Kasumi-1 (cell line): ENCODE measurements at places on chromosomes 16 and 17.

GRCh38 chr16:78607022-78607421 lies 507.6 kb downstream of the WWOX start:
- no peak for DNase-seq

DNA sequence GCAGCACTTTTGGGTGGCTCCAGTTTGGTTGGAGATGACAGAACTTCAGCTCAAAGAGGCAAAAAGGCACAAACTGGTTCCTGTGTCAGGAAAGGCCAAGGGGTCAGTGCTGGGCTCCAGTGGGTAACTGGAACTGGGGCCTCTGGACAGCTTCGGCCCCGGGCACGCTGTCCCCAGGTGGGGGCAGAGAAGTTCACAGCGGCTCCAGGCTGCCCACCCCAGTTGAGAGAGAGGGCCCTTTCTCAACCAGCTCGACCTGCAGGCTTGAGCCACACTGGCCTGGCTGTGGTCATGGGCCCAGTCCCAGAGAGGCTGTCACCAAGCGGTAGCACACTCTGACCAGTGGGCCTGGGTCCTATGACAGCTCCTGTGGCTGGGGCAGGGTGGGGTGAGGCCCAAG lies 24.5 kb downstream of the ADCY7 start:
- no peak for DNase-seq

DNA sequence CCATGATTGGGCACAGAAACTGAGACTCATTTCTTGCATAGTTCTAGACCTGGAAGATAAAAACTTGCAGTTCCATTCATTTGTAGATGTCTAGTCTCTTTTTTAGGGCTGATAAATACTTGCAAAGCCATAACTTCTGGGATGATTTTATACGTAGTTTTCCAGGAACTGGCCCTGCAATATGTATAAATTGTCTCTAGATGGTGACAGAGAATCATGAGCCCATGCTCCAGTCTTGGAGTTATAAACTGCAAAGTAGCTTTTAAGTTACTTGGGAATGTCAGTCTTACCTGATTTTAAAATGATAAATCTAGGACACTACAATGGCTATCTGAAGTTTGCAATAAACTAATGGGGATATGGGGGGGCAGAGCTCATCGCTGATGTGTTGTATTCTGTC lies 3.0 kb upstream of the ADAMTS18 start:
- DNase-seq = no peak

GRCh38 chr17:77332981-77333685 lies 192.4 kb downstream of the SEC14L1 start:
- DNase-seq = no peak

- DNase-seq = no peak
Observed at GRCh38 chr17:27914382-27914781, 21.2 kb upstream of the LYRM9 start.

DNA sequence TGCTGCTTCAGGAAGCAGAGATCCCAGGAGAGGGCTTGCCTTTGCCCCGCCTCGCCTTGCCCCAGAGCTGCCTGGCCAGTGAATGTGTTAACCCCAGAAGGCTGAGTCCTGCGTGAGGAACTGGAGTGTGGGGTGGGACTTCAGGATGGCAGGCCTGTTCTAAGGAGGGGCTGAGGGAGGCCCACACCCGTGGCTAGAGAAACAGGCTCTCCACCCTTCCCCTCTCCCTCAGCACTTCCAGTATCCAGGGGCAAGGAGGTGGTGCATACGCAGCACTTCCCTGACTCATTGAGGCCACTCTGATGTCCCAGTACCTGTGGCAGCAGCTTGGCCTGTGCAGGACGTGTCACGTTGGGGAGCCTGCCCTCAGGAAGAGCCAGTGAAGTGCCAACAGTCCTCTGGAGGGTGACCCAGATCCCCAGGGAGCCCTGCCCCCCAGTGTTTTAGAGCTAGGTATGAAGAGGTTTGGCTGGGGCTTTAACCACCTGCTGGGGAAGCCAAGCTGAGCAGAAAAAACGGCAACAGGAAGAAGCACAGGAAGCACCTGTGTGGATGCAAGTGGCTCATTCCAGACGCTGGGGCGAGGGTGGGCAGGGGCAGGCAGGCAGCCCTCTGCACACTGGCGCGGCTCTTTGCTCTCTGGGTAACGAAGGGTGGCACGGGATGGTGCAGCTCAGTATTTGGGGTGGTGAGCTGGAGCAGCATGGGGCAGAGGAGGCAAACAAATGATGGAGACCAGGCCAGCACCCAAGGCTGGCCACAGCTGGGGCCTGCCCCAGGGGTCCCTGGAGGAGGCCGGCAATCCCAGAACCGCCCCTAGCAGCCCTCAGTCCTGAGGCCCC lies 14.7 kb upstream of the CTCF start:
- peak; percentile 71 for DNase-seq

GRCh38 chr16:17276010-17276530 lies 194.7 kb downstream of the XYLT1 start:
- no peak for DNase-seq

GRCh38 chr17:27558842-27559505 lies 72.0 kb upstream of the LGALS9 start:
- DNase-seq = no peak

DNA sequence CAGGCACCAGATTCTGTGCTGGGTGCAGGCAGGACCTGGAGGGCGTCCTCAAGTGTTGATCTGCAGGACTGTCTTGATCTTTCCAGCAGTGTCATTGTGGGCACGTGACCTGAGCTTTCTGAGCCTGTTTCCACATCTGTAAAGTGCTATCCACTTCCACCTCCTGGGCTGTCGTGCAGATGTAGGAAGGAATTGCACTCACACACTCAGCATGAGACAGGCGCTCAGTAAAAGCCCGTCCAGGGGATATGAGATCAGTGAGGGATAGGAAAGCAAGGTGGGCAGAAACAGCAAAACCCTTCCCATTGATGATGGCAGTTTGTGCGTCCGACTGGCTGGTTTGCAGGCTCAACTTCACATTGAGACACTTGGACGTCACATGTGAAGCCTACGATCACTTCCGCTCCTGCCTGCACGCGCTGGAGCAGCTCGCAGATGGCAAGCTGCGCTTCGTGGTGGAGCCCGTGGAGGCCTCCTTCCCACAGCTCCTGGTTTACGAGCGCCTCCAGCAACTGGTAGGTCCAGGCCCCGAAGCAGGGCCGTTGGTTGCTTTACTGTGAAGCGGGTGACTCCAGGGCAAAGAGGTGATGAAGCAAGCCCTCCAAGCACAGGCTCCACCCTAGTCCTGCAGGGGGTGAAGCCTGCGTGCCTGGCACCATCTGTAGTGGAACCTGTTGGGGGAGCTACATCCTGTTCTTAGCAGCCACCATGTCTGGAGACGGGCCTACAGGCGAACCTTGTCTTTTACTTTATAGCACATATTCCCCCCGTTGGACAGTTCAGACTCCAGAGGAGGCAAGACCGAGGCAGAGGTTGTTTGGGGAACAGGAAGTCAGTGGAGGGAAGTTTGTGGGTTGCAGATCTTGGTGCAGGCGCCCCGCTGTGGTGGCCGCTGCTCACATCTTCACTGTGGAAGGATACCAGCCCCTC lies 23.0 kb downstream of the METTL22 start:
- DNase-seq = peak; percentile 66

- DNase-seq = no peak
Observed at GRCh38 chr16:77330332-77331042, 104.3 kb downstream of the ADAMTS18 start.

- DNase-seq = no peak
Observed at GRCh38 chr17:73045724-73046123, 46.8 kb downstream of the SLC39A11 start.

DNA sequence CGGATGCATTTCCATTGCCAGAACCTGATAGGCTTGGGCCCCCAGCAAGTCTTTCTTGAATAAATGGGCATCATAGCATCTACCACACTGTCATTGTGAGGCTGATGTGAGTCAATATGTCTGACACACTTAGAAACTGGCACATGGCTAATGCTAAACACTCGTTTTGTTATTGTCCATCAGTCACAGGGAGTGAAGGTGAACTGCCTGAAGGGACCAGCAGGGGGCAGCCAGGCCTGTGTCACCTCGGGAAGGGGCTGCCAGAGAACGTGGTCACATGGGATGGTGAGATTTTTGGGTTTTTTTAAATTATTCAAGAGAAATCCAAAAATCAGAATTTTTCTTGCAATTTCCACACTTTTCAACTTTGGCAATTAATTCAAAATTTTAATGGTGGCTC lies 831 bp upstream of the RCVRN start:
- DNase-seq = peak; percentile 0

GRCh38 chr17:68011199-68011665 lies 15.0 kb upstream of the C17orf58 start:
- peak; percentile 80 for DNase-seq

- DNase-seq = no peak
Observed at GRCh38 chr17:28460901-28461300, 12.5 kb upstream of the SLC13A2 start.

DNA sequence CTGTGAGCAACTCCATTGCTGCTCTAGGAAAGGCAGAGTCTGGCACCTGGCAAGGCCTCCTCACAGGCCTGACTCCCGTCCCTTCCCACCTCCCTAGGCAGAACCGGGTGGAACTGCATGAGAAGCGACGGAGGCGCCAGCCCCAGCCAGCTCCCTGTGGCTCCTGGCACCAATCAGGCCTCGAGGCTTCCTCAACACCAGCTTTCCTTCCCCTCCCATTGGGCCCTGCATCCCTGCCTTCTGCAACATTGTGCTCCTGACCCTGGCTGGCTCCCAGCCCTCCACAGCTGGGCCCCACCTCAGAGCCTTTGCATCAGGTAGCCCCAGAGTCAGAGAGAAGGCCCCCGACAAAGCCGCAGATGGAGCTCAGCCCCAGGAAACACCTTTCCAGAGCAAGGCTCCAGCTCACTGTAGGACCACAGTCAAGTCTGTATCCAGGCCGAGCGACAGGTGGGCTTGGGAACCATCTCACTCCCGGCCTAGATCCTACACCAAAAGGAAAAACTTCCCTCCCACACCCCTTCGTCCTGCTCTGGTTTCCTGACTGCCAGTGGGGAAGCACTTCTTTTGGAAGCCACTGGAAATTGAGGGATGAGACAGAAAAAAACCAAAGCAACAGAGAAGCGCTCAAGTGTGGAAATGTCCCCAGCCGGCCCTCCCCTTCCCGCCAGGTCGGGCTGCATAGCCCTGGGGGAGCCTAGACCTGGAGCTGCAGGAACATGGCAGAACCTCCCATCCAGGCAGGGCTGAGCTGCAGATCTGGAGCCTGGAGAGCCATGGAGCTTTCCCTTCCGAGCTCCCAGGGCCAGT lies 31.0 kb downstream of the LRRC75A start:
- no peak for DNase-seq

DNA sequence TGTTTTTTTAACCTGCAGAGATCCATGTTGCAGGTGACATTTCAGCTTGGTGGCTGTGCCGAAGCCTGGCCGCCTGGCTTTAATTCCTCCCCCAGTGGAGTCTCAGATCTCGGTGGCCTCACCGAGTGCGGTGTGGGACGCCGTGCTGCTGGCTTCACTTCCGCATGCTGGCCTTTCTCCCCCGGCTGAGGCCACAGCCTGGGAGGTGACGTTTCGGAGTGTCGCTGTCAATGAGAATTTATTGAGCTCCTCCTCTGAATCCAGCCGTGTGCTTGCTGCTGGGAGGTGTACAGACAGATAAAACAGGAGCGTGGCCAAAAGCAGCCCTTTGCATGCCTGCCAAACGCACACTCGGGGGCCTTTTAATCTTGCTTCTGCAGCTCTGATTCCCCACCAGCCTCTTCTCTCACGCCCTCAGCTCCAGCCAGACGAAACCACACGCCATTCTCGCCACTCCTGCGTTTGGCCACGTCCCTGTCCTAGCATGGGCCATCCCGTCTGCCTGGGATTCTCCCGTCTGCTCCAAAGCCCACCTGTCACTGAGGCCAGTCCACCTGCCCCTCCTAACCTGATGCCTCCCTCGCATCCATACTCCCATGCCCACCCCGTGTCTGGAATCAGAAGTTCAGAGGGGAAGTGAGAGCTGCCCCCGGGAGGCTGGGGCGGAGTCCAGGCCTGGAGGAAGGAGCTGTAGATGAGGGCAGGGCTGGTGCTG lies 3.6 kb downstream of the GSE1 start:
- peak; percentile 45 for DNase-seq

DNA sequence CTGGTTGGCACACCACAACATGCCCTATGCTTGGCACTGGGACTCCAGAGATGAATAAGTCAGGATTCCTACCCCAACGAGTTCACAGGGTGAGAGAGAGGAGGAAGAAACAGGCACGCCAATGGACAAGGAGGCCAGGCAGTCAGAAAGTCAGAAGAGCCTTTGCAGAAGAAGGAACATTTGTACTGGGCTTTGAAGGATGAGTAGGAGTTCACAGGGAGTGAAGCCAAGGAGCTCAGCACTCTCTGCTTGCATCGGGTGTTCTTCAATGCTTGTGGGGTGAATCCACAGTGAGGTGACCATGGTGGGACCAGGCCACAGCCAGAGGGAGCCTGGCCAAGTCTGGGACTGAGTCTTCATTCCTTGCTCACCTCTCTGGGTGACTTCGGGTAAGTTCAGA lies 47.5 kb downstream of the AIPL1 start:
- DNase-seq = no peak

DNA sequence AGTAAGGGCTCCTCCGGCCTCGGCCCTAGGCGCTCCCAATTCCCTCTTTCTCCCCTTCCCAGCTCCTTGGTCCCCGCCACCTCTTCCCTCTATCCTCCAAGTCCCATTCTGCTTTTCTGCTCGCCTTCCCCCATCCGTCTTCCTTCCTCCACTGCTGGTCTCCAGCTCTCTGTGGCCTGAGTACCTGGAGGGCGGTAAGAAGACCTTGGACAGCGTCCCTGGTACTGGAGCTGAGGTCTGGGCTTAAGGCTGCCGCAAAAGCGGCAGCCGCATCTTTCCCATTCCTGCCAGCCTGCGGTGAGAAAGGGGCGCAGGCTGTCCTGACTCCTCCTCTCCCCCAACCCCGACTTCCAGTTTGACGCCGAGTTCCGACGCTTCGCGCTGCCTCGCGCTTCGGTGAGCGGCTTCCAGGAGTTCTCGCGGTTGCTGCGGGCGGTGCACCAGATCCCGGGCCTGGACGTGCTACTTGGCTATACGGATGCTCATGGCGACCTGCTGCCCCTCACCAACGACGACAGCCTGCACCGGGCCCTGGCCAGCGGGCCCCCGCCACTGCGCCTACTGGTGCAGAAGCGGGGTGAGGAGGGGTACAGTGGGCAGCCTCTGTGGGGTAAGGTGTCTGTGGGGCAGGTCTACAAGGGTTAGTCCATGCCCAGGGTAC lies 471 bp downstream of the PARD6A start:
- peak; percentile 52 for DNase-seq

DNA sequence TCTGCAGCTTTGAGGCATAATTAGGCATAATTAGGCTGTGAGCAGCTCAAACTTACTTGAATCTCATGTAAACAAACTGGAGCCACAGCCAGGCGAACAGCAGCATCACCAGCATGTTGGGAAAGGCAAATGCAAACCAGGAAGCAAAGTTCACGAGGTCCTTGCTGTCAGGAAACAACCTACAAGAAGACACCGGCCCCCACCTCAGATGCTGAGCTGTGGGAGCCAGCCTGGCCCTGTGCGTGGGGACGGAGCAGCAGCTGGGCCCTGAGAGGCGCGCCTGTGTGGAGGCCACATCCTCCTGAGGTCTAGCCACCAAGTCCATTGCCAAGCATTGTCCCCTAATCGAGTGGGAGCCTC lies 12.2 kb downstream of the SLC13A5 start:
- no peak for DNase-seq
